ENCODE measurements at places on chromosomes 1 and 21.

DNA sequence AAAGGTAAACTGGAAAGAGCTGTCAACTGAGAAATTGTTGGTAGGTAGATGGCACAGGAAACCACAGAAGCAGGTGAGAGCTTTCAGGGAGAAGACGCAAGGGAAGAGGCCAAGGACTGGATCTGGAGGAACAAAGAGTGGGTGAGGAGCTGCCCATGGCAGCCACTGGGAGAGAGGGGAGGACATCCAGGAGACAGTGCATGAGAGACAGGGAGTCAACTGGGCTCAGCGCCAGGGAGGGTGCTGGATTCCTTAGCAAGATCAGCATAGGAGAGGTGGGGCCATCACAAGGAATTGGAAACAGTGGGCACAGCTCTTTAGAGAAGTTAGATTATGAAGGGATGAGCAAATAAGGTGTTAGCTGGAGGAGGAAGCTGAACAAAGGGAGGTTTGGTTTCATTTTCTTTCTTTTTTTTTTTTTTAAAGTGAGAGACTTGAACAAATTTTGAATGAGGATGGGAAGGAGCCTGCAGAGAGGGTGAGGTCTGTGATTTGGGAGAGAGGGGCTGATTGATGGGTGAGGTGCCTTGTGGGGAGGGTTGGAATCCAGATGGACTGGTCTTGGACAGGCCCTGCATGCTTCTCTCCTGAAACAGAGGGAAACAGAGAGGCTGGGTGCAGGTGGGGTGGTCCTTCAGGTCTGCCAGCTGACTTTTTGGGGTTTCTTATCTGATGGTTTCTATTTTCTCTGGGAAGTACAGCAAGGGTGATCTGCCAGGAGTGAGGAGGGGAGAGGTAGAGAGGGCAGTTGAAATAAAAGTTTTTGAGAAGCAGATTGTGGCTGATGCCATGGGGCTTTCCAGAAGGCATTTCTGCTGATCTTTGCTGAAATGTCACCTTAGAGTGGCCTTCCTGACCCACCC is 5.4 kb downstream of the CYP4B1 start:
- DNase-seq, result no peak

DNA sequence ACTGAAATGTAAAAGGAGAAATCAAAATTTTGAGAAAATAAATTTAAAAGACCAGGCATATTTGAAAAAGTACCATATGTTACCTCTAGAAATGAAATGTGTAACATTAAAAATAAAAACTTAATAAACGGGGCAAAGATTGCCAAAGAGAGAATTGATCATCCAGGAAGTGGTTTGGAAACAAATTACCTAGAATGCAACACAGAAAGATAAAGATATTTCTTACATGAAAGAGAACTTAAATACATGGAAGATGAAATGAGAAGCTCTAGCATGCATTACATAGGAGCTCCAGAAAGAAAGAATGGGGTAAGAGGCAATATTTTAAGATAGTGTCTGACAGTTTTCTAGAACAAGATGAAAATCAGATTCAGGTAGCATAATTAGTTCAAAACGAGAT is 235.9 kb upstream of the IRF2BP2 start:
- no peak for DNase-seq

DNA sequence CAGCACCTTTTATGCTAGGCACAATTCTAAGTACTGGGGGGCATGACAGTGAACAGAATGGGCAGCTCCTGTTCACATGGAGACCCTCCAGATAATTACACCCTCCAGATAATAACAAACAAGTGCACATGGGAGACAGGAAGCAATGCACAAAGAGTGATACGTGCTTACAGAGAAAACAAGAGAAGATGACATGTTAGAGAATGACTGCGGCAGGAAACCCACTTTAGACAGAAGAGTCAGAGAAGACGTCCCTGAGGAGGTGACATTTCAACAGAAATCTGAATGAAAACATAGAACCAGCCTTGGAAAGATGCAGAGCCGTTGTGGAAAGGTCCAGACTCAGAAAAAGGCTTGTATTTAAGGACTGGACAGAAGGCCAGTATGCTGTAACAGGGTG is 54.7 kb upstream of the ARTN start:
- no peak for DNase-seq

DNA sequence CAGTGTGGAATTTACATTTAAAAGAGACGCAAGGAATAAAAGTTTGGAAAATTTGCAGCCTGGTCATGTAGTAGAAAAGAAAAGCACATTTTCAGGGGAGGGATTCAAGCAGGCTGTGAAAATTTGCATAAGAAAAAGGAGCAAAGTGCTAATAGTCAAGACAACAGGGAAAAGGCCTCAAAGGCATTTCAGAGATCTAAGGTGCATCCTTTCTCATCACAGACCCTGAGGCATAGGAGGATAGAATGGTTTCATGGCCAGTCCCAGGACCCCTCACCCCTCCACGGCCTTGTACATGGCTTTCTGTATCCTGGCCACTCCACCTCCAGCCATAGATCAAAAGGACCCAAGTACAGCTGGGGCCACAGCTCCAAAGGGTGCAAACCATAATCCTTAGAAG is 380.5 kb upstream of the BRINP3 start:
- no peak for DNase-seq

DNA sequence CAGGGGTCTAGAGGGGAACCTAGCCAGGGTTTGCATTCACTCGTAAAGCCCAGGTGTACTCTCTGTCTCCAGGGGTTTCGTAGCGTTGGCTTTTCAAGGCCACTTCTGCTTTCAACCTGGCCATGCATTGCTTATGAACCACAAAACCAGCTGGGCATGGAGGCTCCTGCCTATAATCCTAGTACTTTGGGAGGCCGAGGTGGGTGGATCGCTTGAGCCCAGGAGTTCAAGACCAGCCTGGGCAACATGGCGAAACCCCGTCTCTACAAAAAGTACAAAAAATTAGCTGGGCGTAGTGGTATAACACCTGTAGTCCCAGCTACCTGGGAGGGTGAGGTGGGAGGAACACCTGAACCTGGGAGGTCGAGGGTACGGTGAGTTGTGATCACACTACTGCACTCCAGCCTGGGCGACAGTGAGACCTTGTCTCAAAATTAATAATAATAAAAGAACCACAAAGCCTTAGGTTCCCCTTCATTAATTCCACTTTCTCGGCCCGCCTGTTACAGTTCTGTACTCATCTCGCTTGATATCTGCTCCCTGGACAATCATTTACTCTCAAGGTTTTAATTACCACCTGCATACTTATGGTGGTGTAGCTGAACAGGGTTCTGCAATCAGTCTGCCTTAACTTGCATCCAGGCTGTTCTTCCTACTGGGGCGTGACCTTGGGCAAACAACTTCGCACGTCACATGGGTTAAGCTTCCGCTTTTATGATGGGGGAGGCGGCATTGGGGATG is 6.1 kb downstream of the SLC16A4 start:
- DNase-seq, result no peak

- DNase-seq, result no peak
Measured at GRCh38 chr1:41742219-41742618, 176.5 kb downstream of the HIVEP3 start.

GRCh38 chr1:109225711-109226445 is 12.2 kb downstream of the SARS1 start:
- no peak for DNase-seq

- DNase-seq, result no peak
Measured at GRCh38 chr1:225458222-225458631, 30.4 kb upstream of the LBR start.

GRCh38 chr1:189970331-189971230 is 507.1 kb downstream of the BRINP3 start:
- no peak for DNase-seq

Data from HFF-Myc (cell line).